ENCODE measurements at places on chromosomes 5 and 9.

- DNase-seq = no peak
Observed at GRCh38 chr5:144189800-144190429, 19.2 kb downstream of the KCTD16 start.

DNA sequence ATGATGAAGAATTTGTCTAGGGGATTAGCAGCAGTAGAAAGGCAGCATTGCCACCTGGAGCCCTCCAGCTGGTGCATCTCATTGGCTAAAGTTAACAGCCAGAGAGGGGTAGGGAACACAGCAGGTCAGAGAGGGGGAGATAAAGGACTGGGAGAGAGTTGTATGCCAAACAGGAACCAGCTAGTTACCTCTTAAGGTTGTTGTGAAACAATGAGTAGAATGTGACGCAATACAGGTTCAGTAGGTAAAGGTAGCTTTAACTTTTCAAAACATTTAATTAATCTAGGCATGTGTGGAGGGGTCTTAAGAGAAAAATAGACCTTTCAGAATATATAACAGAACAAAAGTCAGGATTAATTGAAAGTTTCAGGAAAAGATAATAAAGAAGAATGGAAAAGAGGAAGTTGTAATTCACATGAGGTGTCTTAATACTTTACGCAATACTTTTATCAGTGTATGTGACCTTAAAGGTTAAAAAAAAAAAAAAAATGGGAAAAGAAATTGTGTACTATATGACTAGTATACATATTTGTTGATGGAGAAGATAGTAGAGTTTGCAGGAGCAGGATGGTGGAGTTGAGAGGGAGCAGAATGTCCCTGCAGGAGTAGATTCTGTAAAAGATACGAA, 14.3 kb downstream of the FBXO38 start:
- DNase-seq = no peak

GRCh38 chr5:171152382-171152781, 156.7 kb upstream of the TLX3 start:
- DNase-seq = peak; percentile 5

GRCh38 chr9:136666372-136667213, 3.9 kb downstream of the EGFL7 start:
- DNase-seq = peak; percentile 79

- DNase-seq = no peak
Observed at GRCh38 chr9:71121275-71122021, at the start of gene TRPM3. TSS of gene TRPM3 (minus strand) at chr9:71121621. CDS start at chr9:71121354, 267 bp downstream.

DNA sequence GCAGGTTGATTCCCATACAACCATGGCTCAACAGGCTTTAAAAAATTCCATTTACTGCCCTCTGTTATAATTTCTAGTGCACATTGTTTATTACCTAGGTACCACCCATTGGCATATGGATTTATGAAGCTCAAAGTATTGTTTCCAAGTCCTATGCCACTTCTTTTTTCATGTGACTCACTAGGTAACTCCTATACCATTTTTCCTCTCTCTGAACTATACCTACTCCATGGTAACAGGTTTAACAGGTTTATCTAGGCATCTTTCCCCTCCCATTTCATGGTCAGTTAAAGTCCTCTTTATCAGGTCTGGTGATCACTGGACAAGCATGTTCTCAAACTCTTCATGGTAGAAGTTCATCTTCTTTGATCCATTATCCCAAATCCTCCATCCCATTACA, 49.6 kb upstream of the ABCA1 start:
- DNase-seq = no peak

- DNase-seq = no peak
Observed at GRCh38 chr9:133515615-133516255, 9.0 kb downstream of the MYMK start.

DNA sequence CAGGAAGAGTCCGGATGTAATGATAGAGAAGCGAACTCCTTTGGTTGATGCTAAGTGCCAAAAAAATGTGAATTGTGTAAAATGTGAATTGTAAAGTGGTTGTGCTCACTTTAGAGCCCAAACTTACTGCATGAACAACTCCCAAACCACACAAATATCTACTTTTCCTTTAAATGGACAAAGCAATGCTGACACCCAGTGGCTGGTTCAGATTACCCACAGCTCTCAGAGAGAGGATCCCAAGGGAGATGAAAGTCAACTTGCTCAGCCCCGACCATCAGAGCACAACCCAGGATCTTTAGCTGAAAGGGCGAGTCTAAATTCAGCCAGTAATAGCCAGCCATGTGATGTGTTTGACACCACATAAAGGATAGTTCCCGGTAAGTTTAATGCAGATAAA, 133.7 kb downstream of the NMUR2 start:
- no peak for DNase-seq

DNA sequence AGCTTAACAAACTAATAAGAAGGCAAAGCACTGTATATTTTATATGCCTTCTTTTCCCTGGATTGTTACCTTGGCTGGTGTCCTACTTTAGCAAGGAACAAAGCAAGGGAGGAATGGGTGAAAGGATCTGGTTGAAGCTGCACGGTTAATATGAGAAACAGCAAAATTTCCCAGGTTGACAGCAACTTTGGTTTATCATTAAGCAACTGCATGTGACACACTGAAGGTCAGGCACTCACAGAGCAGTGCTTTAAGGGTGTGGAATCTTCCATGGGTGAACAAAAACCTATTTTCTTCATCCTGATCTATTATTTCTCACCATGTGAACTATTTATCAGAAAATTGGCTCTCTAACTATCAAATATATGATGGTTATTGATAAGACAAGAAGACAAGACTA, 109.0 kb upstream of the ATP10B start:
- no peak for DNase-seq

DNA sequence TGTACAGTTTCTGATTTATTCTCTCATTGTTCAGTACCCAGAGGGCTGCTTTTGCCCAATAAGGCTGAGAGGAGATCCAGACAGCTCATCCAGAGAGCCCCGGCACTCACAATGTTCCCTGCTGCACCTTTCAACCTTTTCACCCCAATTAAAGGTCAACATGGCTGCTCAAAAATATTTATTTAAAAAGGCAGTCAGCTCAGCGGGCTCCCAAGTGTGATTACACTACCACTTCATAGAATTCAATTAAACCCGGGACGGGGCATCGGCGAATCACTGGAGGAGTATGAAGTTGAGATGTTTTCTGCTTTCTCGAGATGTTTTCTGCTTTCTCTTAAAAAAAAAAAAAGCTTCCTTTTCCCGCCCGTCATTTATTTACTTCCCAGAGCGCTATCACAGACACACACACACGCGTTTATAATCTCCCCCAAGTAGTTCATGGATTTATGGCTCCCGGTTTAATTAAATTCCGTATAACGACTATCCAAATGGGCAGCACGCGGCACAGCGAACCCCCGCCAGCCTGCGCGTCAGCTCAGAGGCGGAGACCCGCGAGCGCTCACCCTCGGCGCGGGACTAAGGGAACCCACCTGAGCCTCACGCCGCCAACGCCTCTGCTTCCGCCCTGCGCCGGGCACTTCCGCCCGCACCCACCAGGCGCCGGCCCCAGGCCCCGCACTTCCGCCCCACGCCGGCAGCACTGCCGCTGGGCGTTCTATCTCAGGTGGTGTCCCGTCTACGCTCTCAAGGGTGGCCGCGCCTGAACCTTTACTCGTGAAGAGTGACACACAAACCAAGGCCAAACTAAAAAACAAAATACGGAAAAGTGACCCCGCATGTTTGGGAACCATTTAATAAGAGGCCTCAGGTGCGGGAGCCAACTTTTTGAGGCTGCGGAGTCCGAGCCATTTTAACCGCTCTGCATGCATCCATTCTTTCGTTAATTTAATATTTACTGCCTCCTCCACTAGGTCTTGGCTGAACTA, at the start of gene C5orf63:
TSS of gene C5orf63 (minus strand) at position 642 of the 986 bp plus-strand sequence. CDS start 14,507 bp downstream, outside the sequence.
- peak; percentile 72 for DNase-seq

GRCh38 chr9:128203707-128204551, 750 bp downstream of the DNM1 start:
- peak; percentile 46 for DNase-seq

- DNase-seq = no peak
Observed at GRCh38 chr9:119810645-119811429, 441.6 kb upstream of the BRINP1 start.

DNA sequence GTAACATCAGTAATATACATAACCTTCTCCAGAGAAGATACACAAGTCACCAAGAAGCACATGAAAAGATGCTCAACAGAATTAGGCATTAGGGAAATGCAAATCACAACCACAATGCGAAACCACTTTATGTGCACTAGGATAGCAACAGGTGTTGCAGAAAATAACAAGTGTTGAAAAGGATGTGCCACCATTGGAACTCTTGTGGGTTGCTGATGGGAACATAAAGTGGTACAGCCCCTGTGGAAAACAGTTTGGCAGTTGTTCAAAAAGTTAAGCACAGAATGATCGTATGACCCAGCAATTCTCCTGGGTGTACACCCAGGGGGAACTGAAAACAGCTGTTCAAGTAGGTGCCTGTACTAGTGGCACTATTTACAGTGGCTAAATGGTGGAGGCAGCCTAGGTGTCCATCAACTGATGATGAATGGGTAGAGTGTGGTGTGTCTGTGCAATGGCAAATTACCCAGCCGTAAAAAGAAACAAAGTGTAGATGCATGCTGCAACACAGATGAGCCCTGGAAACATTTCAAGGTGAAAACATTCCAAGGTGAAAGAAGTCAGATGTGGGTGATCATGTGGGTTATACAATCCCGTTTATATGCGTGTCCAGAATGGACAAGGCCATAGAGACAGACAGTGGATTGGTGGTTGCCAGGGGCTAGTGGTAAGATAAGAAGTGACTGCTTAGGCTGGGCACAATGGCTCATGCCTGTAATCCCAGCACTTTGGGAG, 27.2 kb downstream of the CCDC69 start:
- peak; percentile 11 for DNase-seq

- no peak for DNase-seq
Observed at GRCh38 chr9:8437876-8438275, 638.3 kb upstream of the DMAC1 start.

DNA sequence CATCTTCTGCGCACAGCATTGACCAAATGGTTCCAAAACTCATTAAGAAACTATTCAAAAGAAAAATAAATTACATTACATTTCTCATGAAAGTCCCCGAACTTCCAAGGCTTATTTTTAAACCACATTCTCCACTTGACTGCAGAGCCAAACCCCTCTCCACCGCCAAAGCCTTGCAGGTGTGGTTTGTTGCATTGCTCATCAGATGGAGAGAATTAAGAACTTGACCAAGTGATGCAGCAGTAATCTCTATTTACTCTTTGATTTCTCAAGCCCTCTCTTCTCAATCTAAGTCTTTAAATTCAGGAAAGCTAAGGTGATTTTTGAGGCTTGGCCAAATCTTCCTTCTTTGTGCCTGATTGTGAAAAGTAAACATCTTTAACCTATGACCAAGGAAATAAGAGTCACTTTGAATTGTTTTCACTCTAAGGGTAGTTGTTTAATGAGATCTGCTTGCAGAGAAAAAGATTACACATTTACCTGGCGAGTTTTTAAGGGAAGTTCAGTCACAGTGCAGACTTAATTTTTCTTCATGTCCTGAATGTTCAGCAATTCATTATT, 290.5 kb upstream of the ITGA1 start:
- peak; percentile 20 for DNase-seq

GRCh38 chr9:87535817-87536539, 38.3 kb downstream of the DAPK1 start:
- no peak for DNase-seq

DNA sequence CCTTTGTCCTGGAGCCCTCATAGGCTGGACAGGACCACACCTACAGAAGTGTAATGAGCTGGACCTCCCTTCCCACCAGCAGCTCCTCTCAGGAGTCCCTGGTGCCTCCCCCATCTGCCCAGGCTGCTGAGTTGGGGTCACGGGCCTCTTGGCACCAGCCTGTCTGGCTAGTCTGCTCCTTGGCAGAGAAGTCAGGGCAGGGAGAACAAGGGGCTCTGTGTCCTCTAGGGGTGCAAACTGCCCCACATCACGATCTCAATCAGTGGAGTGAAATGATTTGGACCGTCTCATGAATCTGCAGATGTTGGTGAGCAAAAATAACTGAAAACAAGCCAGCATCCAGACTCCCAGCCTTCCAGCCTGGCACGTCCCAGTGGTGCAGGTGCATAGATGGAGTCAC, 14.9 kb upstream of the GFPT2 start:
- no peak for DNase-seq

DNA sequence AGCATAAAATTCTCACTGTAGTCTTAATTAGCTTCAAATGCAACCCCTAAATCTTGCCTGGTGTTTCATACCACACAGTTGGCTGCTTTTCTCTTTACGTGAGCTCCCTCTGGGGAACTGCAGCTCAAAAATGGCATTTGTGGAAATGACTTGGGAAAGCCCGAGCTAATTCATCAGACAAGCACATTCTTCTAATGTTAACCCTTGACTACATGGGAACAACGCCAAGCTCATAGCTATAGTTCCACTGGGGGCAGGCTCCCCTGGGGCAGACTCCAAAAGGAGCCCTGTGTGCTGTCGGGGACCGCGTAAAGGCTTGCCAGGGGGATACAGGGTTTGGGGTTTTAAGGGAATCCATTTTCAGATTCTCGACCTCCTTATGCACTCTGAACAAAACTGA, 301.4 kb upstream of the DAP start:
- DNase-seq = peak; percentile 54

DNA sequence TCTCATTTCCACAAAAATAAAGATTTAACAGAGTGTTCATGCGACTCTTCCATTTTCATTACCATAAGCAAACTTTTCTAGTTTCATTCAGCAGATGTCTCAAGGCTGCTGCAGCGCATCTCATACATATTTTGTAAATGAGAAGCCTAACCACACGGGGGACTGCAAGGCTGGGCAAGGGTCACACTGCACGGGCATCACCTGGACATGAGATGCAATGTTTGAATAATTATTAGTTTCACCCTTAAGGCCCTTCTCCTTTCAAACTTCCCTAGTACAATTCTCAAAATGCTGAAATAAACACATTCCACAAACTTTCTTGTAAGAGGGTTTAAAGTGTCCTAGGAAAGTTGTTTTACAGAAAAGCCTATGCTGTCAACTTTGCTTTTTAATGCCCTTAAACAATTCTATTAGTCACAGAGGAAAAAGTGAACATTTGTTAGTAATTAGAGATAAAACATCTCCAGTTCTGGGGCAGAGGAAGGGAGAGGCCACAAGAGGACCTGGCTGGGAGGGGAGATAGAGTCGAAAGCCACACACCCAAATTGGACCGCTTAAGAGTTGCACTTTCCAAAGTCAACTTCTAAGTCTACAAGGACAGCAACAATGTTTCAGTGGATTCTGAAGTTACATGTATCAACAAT, 1.3 kb downstream of the DENND1A start:
- DNase-seq = peak; percentile 18

DNA sequence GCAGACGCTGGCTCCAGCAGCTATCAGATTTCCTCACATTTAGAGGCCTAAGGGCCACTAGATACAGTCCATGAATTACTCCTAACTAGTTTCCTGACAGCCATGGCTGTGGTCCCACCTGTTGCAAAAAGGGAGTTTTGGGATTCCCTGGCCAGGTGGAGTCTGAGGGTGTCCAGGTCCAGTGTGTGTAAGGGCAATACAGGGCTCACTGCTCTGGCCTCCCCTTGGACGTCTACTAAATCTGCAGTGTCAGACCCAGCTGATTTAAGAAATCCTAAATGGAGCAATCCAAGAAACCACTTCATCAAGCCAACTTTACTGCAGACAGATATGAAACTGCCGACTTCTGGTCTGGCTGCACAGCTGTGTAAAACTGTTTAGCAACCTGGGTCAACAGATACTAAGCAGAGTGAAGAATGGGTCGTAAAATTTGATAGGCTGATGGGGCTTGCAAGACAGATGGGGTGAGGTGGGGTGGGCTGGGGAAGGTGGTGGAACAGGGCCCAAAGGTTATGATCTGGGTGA, 116.4 kb downstream of the GADD45G start:
- no peak for DNase-seq

Measured in tongue (tissue), 3 donors.